ENCODE measurements at places on chromosomes 3 and 15.

DNA sequence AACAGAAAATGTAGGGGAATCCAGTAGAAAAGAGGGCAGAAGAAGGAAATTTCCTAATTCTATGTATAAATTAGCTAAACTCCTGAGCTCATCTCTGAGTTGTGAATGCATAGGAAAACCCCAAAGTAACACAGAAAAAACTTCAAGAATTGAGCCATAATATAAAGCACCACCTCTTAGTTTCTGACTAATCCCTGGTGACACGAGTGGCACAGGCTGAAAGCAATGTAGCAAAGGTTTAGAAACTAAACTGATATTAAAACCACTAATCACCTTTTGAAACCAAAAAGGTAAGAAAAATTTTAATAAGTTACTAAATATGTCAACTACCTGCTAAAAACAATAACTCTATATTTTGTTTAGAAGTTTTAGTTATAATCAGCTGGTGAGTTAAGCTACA, 255.6 kb upstream of the NECTIN3 start:
- no peak for DNase-seq

DNA sequence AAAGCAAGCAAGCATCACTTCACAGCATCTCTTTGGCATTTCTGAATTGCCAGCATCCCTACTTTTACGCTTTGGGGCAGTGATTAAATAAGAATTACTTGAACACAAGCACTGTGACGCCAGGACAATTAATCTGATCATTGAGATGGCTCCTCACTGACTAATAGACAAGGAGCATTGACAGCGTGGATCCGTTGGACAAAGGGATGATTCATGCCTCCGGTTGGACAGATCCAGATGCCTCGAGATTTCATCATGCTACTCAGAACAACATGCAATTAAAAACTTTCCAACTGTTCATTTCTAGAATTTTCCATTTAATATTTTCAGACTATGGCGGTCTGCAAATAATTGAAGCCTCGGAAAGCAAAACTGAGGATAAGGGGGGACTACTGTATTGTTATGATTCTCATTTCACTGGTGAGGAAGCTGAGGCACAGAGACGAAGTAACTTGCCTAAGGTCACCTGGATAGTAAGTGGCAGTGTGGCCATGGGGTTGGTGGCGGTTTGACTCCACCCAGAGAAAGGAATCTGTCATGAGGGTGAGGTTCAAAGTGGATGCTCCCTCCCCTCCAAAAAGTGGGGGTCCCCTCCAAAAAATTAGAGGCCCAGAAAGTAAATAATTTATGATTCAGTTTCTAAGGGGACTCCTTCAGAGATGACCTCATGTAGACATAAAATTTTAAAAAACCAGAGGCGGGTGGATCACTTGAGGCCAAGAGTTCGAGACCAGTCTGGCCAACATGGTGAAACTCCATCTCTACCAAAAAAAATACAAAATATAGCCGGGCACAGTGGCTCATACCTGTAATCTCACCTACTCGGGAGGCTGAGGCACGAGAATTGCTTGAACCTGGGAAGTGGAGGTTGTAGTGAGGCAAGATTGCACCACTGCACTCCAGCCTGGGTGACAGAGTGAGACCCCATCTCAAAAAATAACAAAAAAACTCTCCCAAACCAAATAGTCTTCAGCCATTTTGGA, 12.3 kb upstream of the PGPEP1L start:
- DNase-seq = no peak

DNA sequence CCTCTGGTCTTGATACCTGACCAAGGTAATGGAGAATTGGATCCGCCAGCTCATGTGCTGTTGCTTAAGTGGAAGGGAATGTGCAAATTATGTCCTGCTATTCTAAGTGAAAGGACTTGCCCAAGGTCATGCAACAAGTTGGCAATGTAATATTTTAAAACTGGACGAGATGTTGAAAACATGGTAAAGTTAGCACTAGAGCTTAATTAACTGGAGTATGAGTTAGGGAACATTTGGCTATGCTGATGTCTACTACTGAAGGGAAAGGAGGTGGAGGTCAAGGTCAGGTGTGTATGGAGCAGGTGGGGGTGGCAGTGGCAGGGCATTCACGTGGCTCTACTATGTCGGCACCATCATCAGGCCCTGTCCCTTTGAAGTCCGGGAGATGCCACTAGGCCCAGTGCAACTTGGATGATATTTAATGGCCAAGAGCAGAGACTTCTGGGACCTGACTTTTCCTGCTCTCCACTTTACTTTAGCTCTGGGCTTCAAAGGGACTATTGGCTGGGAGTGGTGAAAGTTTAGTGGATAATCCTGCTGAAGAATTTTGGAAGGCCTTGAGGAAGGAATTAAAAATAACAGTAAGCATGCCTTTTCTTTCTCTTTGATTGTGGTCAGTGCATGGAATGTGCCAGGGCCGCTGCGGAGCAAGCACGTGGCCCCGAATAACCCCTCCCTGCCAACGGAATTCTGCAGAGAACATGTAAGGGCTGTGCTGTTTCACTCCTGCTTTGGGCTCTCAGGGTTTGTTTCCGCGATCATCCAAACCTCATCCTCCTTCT, 14.9 kb downstream of the SMAD3 start:
- no peak for DNase-seq

DNA sequence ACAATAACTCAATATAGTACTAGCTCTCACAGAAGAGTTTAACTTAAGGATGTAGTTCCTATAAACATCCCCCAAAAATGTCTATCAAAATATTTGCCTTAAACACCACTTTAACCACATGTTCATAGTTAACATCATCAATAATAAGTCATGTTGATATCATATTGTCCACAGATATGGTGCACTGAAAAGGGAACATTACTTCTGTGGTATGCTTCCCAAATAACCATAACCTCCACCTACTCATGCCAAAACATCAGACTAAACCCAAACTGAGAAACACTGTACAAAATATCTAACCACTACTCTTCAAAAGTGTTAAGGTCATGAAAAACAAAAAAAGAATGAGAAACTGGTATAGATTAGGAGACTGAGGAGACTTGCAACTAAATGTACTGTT, 32.9 kb downstream of the SLC4A7 start:
- no peak for DNase-seq

DNA sequence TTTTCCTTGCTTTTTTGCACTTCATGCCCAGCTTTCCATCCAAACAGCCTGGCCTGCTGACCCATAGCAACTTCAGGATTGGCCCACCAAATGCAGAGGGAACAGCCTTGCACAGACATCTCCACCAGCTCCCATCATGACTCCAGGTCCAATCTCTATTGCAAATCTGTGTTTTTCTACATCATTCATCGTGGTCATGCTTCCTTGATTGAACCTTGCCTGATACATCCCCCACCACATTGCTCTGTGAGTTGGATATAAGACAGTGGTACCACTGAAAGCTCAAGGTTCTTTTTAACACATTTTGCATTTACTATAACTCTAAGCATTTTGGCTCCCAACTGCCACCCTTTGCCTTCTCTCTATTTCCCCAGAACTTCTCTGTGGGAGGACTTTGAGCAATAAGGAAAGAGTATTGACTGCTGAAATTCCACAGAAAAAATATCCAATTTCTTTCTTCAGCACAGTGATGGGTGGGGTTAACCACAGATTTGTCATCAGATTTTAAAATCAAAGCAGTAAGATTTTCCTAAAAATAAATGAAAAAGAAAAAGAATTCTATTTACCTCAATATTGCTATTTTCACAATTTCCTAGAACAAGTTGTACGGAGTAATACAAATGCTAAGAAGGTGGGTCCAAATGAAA, 114.6 kb upstream of the GALNT15 start:
- no peak for DNase-seq

GRCh38 chr15:63490345-63491034, 13.9 kb upstream of the USP3 start:
- no peak for DNase-seq

GRCh38 chr15:27784107-27784506, 315.0 kb downstream of the OCA2 start:
- DNase-seq = no peak

Measured in activated CD4-positive, alpha-beta T cell treated with anti-CD3 and anti-CD28 coated beads, Interleukin-2, amount 50 U/mL, for 1 hour (primary cell).